ENCODE measurements at places on chromosomes 2 and 18.

DNA sequence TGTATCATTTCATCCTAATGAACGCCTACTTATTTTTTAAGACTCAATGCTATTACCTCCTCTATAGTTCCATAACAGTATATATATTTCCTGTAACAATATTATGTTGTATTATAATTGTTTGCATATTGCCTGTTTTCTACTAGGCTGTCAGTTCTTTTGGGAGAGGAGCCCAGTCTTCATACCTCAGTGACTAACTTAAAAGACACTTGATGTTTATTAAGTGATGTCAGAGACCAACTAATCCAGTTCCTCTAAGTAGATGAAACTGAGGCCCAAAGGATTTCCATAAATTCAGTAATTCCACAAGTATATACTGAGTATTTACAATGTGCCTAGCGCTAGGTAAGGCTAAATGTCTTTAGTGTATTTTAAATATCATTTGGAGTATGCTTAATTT is 48.9 kb upstream of the AAK1 start:
- DNase-seq = no peak

- no peak for DNase-seq
Observed at GRCh38 chr18:73774811-73775509, 372.7 kb downstream of the FBXO15 start.

GRCh38 chr2:205189301-205189700 is 493.0 kb upstream of the NRP2 start:
- DNase-seq = no peak

GRCh38 chr2:68931799-68932198 is 20.9 kb downstream of the GKN2 start:
- DNase-seq = no peak

DNA sequence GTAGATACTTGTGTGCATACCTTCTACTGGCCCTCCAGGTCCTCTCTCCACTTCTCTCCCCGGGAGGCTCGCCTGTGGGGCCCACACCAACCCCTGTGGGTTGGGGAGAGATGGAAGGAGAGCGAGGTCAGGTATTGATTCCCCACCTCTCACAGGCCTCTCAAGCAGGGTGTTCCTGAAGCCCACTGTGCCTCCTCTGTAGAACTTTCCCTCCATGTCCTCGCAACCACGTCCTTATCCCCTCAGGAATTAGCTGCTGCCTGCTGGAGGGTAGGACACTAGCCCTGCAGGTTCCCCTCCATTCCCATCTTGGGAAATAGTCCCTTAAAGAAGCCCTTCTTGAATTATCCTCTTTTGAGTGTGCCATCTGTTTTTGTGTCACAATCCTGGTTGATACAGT is 38.9 kb upstream of the KLF11 start:
- DNase-seq = no peak

DNA sequence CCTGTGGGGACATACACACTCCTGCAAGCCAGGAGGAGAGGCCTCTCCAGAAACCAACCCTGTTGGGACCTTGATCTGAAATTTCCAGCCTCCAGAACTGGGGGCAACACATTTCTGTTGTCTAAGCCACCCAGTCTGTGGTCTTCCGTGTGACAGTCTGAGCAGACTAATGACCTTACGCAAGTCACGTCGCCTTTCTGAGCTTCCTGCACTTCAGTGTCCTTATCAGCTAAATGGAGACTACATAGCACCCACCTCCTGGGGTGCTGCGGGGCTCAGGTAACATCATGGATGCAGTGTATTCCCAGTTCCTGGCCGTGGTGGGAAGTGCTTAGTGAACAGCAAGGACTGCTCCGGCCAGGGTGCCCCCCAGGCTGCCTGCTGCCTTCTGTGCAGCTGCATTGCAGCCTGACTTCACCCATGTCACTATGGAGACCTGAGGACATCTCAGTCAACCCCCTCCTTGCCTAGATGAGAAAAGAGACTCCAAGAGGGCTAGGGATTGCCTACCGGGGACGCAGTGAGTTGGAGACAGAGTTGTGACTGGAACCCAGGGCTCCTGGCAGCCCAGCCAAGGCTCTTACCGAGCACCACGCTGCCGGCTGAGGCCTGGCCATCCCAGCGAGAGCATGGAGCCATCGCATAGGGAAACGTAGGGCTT is 61.2 kb upstream of the FZD5 start:
- DNase-seq = no peak

DNA sequence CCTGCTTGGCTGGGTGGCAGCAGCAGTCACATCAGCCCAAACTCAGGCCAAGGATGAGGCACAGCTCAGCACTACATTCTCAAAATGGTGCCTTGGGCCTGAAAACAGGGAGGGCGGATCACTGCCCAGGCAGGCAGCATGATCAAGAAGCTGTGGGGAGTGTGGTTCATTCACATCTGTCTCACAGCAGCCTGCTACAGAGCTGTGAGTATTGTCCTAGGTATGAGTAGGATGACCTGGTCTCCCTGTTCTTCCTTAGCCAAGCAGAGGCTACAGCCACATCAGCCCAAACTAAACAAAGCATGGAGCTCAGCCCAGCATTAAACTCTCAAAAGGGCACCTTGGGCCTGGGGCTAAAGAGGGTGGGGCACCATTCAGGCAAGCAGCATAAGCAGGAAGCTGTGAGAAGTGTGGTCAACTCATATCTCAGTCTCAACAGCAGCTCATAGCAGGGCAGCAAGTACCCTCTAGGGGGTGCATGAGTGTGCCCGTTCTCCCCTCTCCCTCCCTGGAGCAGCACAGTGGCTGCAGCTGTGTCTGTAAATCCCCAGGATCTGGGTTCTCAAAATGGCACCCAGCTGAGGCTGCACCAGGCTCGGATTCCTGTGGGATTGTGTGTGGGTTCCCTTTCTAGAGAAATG is 139.6 kb downstream of the TRABD2A start:
- no peak for DNase-seq

DNA sequence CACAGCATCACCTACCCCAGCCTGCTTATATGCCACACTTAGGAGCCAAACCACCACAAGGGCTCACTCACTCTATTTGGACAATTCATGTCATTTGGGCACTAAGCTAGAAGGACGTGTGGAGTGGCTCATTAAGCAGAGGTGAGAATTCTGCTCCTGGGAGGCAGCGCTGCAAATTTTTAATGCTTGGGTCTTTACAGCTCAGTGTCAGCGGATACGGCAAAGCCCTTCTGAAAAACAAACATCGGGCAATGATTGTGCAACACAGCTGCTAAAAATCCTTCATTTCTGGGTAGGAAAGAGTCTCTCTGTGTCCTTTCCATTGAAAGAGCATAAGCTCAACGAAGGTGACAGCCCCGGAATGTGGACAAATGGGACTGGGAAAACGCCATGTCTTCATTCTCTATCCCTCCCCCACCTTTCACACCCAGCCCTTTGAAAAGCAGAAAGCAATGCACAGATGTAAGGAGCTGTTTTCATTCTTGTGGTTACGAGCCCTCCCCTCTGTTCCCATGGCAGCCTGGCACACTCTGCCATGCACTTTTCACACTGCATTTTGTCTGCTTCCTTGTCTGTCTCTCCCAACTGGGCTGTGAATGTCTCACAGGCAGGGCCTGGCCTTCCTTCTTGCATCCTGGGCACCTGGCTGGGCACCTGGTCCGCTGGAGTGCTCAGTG is 16.0 kb downstream of the TMEM177 start:
- no peak for DNase-seq

DNA sequence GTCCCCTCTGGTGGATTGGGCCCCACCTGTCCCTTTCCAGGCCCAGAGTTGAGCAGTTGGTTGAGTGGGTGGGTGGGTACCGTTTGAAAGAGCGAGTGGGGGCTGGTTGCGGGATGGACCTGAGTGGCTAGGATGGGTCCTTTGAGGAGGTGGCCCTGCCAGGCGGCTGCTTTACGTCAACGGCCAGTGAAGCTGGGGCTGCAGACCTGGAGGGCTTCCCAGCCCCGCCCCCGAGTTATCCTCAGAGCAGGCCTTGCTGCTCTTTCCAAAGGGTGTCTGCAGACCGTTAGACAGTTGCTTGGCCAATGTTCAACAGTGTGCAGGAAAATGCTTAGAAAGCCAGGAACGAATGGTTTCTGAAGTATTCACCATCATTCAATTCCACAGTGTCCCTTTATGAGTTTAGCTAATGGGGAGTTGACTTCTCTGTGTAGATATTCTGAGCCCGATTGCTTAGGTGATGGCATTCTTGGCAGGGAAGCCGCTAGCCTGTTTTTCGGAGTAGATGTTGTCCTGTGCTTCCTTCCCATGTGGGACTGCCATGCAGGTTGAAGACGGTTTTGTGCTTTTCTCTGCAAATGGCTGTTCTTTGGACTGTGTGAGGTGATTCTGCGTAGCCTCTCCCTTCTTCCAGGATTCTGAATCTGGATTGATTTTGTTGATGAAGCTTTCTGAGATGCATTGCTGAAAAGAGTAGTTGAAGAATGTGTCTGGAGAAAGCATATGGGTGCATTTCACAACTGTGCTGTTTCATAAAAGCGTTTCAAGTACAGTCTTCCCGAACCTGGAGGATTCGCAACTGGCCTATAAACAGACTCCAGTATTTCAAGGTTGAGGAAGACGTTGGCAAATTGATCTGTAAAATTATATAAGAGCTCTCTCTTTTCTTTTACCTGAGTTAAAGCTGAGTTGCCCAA is 45.8 kb downstream of the LDLRAD4 start:
- DNase-seq = no peak

GRCh38 chr2:43454791-43455190 is 141.0 kb downstream of the THADA start:
- no peak for DNase-seq

DNA sequence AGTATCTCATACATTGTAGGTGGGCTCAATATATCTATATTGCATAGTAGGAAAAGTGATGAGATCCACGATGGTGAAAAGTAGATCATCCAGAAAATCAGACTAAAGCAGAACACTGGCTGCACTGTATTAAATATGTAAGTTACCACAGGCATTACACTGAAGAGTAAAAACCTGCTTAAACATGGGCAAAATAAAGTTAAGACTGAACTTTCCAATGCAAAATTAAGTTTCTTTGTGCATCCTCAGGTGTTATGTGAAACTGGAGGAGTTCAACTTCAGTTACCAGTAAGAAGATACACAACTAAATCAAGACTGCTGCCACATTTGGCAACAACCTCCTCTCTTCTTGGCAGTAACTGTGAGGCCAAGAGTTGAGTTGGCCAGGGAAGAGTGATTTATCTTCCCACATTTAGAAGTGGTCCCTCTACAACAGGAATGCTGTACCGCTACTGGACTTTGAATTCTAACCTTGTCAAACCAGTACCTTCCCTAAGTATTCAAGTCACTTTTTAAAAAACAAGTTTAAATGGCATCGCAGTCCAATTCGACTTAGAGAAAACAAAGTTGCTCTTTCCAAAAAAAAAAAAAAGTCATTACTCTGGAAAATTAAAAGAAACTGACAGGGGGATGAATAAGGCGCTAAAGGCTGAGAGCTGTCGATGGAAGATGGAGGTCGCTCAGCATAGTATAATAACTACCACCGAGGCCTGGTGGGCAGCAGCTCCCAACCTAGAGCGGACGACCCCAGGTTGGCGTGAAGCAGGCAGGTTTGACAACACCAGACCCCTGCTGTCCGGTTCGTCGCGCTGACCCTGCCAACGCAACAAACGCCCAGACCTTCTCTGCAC is 1.1 kb downstream of the MAP4K3 start:
- DNase-seq = no peak

DNA sequence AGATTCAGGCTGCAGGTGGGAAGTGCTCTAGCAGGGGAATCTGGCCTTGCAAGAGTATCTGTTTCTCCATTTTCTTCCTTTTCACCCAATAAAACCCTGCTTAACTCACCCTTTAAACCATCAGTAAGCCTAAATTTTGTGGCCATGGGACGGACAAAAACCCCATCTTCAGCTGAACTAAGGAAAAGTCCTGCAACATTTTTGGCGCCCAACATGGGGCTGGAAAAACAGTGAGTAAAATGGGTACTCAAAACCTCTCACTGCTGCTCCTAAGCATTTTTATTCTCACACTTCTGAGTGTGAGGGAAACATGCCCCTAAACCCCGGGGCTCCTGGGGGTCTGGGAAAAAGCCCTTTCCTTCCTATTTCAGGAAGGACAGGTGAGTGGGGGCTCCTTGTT is 414.3 kb downstream of the ZNF804A start:
- DNase-seq = no peak

GRCh38 chr2:183088061-183088460 is 9.5 kb downstream of the DUSP19 start:
- no peak for DNase-seq

DNA sequence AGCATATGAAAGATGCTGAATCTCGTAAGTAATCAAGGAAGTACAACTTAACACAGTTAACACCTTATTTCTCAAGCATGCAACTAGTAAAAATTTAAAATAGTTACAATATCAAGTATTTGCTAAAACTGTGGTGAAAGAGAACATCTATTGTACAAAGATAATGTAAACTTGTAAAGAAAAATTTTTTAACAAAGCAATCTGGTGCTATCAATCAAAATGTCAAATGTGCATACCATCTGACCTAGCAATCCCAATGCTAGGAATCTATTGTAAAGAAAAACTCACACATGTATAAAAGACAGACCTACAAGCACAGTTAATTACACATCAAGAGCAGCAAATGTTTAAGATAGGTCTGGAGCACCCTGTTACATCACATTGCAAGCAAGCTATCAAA is 90.1 kb downstream of the SLC66A3 start:
- no peak for DNase-seq

- no peak for DNase-seq
Observed at GRCh38 chr2:140257692-140258300, 1477.6 kb upstream of the NXPH2 start.

- DNase-seq = no peak
Observed at GRCh38 chr2:215612786-215613185, 176.9 kb upstream of the FN1 start.

- DNase-seq = no peak
Observed at GRCh38 chr2:189328848-189329245, 112.4 kb upstream of the WDR75 start.

DNA sequence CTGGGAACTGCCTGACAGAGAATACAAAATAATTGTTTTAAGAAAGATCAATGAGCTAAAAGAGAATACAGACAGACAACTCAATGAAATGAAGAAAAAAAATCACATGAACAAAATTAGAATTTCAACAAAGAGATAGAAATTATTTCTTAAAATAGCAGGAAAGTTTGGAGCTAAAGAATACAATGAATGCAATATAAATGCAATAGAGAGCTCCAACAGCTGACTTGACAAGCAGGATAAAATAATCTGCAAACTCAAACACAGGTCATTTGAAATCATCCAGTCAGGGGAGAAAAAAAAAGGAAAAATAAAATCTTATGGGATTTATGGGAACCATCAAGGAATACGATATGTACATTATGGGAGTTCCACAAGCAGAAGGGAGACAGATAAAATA is 902.7 kb upstream of the ZEB2 start:
- DNase-seq = no peak

DNA sequence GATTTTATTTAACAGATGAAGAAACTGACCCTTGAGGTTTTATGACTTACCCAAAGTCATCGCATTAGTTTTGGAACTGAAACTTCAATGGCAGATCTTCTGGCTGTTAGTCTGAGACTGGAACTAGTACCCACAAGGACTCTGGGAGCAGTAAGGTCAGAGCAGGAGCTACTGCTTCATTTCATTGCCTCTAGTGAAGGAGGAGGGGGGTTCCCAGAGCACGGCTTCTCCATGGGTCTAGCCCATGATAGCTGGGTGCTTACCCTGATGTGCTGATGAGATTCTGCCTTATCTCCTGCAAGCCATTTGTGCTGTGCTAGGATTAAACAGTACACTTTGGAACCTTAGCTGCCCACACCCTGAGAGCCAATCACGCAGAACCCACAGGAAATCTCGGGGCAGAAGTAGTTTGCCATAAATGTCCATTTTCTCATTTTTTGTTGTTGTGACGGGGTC is 5.4 kb upstream of the RNASEH1 start:
- no peak for DNase-seq

Data from GDM1 (cell line).